ENCODE measurements at places on chromosomes 1 and 21. TPM values are rescaled to one million over a fixed set of nuclear protein-coding genes. Genes with fewer than 3 reads are reported as not detected.

MROH9 gene
- polyA plus RNA-seq: not detected

CLCA2 gene
- 0.37 TPM for polyA plus RNA-seq

MIXL1 gene
- not detected for polyA plus RNA-seq

- peak; percentile 10 for DNase-seq
Observed at GRCh38 chr1:21436488-21437340, 3.2 kb upstream of the NBPF3 start.

- no peak for DNase-seq
Observed at GRCh38 chr1:39404876-39405275, 86.6 kb upstream of the BMP8A start.

- DNase-seq: peak; percentile 70
Observed at GRCh38 chr1:18413541-18414305, 67.0 kb upstream of the KLHDC7A start.
